Bronchial epithelial cell (primary cell): ENCODE measurements at places on chromosomes 13 and 19.

DNA sequence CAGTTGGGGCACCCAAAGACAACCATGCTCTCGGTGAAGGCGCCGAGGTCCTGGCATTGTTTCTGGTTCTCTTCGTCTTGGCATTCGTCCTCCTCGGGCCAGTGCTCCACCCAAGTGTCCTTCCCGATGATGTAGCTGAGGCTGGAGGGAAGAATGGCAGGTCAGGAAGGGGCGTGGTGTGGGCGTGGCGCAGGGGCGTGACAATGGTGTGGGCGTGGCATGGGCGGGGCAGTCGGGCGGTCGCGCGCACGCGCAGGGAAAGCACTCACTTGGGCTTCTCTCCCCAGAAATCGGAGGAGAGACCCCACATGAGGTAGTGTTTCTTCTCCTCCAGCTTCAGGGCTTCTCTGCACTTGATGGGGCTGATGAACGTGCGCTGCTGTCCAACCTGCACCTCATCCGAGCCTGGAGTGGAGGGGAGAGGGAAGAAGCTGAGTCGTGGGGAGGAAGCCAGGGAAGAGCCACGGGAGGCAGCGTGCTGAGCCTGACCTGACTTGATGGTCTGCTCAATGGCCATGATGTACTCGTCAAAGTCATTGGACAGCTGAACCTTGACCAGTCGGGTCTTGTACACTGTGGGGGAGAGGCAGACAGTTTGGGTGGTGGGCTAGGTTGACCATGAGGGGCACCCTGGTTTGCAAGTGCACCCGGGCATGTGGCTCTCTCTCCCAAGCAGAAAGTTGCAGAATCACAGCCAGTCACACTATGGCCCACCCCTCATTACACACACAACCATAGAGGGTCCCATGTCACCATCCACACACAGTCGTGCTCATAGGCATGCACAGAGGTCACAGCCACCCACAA is 8.1 kb upstream of the TNFSF14 start:
- no peak for DNase-seq

GRCh38 chr13:42883771-42884467 is 102.5 kb downstream of the FAM216B start:
- peak; percentile 33 for DNase-seq

DNA sequence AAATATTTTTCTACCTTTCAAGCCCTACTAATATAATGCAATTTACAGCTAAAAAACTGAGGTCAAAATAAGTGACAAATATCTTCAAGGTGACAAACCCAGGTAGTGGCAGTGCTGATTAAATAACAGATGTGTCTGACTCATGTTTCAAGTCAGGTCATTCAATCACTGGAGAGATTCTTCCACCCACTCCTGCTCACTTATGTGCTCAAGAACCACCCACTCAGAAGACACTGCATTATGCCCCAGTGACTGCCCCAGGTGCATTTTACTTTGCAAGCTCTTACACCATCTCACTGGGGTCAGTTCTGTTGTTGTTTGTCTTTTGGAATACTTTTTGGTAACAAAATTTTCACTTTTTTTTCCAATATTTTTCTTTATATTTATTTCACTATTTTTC is 2.2 kb downstream of the ZNF100 start:
- DNase-seq, result peak; percentile 38

DNA sequence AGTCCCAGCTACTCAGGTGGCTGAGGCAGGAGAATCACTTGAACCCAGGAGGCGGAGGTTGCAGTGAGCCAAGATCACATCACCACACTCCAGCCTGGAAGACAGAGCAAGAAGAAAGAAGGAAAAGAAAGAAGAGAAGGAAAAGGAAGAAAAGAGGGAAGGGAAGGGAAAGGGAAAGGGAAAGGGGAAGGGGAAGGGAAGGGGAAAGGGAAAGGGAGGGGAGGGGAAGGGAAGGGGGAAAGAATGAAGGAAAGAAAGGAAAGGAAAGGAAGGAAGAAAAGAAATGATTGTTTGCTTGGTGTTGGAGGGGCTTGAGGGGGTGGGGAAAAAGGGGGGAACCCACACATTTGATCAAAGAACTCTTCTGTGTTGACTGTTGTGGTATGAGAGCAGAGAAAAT is 10.0 kb downstream of the PMIS2 start:
- no peak for DNase-seq

- no peak for DNase-seq
Observed at GRCh38 chr19:34403784-34404108, 453 bp upstream of the PDCD2L start.

- DNase-seq, result no peak
Observed at GRCh38 chr19:4198467-4199126, 16.1 kb downstream of the ANKRD24 start.

GRCh38 chr19:50327013-50327412 is 2.2 kb downstream of the KCNC3 start:
- DNase-seq, result no peak

DNA sequence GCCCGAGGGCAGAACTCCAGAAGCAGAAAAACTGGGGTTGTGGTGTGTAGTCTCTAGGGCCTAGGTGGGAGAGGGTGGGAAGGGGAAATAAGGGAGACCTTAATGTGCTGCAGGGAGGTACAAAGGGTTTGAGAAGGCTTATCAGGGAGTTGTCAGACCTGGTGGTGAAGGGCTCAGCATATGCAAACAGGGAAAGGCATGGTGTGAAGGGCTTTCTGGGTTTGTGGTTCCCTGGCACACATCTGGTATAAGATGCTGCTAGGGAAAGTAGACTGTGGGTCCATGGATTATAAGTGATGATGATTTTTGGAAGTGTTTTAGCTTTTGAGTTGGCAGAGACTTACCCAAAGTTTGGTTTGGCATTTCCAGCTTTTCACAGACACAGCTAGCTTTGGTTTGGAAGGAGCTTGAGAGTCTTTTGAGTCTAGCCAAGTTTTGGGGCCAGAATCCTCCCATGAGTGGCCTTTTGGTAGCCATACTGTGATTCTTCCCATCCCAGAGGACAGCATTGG is 2.2 kb downstream of the TRIM28 start:
- DNase-seq, result no peak

DNA sequence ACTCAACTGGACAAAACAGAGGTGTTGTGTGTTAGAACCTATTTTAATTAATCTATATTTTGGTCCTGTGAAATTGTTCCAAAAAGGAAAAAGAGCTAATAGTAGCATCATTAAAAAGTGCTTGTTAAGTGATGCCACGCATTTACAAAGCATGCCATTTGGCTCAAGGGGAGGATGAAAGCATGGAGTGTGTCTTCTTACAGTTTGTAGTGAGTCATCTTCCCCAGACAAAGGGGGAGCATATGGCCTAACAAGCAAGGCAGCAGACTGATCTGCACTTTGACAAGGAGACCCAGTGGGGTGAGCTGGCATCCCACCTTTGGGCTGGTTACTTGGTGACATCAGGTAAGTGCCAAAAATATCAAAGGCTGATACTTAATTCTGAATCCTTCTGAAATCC is 297.0 kb downstream of the FGF9 start:
- no peak for DNase-seq

- no peak for DNase-seq
Observed at GRCh38 chr19:5700455-5701092, 10.5 kb downstream of the RPL36 start.

- no peak for DNase-seq
Observed at GRCh38 chr13:26784704-26785639, 24.4 kb upstream of the GPR12 start.

DNA sequence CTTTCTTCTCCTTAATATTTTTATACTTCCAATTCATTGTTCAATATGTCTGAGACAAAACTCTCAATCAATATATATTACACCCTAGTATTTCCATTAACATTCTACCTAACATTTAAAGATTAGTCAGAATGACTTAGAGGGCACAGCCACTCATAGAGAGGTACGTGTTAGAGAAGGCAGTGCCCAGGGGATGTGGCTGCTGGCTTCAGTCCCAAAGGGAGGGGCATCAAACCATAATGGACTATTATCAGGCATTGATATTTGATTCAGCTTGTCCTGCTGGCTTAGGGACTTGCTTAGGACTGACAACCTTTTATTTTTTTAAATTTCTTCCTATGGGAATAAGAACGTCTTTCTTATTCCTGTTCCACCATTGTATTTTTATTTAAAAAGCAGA is 1392.0 kb upstream of the ATXN8OS start:
- no peak for DNase-seq

DNA sequence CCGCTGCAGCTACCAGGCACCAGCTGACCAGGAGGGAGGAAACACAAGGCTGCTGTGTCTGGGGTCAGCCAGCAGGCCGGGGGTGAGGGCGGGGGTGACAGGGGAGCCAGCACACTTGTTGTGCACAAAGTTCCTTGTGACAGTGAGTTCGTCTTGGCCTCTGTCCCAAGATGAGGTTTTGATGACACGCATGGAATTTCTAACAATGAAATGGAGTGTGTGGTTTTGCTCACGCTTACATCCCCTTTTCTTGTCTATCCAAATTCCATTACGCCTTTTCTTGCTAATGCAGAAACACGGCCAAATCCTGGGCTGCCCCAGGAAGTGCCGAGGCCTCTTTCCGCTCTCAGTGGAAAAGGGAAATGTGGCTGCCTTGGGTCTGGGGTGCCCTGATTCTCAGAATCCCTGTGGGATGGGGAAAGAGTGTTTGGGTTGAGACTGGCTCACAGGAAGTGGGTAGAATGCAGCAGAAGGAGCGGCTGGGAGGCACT is 73.8 kb downstream of the GADD45B start:
- no peak for DNase-seq

- DNase-seq, result no peak
Observed at GRCh38 chr19:18682807-18683108, 722 bp upstream of the CRTC1 start.

- DNase-seq, result peak; percentile 97
Observed at GRCh38 chr13:103222683-103223082, 156.5 kb upstream of the SLC10A2 start.

DNA sequence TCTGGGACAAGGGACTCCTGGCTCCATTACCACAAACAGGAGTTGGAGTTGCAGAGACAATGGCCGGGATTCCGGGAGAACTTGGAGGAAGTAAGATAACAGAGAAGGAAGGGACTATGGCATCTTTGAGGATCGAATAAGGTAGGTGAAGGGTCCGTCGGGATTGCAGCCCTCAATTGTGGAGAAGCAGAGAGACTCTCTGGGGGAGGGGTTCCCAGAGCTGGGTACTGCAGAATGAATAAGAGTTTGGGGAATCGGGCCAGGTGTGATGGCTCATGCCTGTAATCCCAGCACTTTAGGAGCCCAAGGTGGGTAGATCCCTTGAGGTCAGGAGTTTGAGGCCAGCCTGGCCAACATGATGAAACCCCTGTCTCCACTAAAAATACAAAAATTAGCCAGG is 3.8 kb downstream of the BST2 start:
- no peak for DNase-seq

DNA sequence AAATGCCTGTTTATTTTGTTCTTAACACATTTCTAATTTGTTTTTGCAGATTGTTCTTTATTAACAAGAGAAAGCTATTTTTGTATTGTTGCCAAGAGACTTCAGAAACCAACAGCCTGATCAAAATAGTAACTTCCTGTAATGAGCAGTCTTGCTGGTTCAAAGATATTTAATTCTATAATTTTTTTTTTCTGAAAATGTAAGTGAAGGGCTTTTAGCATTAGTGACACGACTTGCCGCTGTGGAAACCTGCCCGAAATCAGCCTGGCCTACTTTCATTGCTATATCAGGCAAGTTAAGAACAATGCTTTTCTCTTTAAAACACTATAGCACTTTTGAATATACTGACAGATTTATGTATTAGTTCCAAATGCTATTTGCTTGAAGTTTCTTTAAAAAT is 374.3 kb downstream of the EFNB2 start:
- no peak for DNase-seq

GRCh38 chr13:73368608-73369007 is 309.8 kb downstream of the KLF5 start:
- DNase-seq, result peak; percentile 98

DNA sequence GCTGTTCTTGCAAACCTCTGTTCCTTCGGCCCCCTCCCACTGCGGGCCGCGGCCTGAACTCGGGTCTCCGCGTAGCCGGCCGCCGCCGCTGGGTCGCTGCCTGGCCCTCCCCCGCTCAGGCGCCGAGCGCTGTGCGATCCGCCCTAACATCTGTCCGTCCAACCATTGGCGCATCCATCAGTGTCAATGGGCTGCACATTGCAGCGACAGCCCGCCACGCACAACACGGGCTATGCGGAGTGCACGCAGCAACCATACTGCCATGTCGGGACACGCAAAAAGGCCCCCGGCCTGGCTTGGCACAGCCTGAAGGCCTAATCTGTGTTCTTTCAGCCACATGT is 2.6 kb upstream of the TSHZ3 start:
- DNase-seq, result no peak

DNA sequence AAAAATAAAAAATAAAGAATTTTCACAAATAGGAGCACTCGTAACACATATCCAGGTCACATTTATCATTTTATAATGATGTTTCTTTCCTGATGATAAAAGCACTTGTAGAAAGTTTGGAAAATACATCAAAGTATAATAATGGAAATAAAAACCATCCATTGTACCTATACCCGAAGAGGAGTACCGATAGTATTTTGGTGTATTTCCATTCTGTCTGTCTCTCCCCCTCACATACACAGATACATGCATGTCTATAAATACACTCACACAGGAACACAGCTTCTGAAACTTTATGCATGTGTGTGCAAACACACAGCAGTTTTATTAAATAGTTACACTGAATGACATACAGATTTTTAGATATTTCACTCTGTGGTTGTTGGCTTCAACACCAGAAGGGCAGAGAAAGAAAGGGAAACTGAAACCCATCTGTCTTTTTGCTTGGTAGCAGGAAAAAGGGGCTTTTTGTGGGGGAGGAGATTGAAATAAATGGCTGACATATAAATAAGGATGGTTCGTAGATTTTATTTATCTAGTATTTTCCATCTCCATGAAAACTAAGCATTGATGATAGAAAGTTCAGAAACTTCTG is 114.8 kb downstream of the LRCH1 start:
- DNase-seq, result no peak

GRCh38 chr13:26132756-26133155 is 80.9 kb upstream of the SHISA2 start:
- DNase-seq, result peak; percentile 1

DNA sequence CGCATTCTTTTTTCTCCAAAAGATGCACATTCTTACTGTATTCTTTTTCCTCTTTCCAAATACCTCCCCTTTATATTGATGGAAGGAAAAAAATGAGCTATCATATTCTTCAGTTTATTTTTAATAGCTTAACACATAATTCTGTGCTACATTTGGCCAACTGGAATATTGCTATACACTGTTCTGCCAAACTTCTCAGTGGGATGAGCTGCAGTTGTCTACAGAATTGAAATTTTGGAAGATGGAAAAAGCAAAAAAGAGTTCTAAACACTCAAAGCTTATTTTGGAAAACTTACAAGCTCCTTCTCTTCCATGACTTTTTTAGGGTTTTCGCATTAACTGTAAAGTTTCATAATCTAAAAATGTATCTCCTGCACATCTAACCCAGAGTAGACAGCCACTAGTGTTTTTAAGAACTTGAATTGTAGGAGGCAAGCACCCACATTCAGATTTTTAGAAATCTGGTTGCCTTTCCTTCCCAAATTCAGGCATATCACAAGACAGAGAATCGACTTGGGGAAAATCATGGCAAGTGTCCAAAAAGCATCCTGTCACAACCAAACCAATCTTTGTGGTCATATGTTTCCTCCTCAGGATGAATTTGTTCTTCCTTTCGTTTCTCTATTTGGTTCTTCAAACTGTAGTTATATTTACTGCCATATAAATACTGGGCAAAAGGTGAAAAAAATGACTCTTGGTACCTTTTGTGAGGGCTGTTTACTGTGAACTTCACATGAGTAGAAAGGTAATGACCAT is 111.4 kb upstream of the FRY start:
- DNase-seq, result no peak
